ENCODE measurements at places on chromosomes 6 and 20.

GRCh38 chr20:13412806-13413445, 191.9 kb downstream of the ISM1 start:
- no peak for DNase-seq

- no peak for DNase-seq
These were observed 149.9 kb downstream of the MYB start for GRCh38 chr6:135331002-135331401.

DNA sequence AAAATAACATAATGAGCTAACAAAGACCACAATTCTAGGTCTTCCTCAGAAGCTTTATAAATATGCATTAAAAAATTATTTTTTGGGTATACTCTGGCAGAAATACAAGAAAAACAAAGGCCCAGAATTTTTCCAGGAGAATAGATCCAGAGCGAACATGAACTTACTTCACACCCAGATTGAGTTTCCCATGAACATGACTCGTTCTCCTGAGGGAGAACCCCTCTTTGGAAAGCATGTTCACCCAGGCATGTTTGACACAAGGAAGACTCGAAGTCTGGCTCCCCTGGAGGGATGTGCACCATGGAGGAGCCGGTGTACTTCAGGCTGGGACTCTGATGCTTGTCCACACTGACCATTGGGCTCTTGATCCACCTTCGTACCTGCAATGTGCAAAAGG, 56.1 kb downstream of the SGK1 start:
- DNase-seq = no peak

- no peak for DNase-seq
These were observed 8.4 kb downstream of the SLCO4A1 start for GRCh38 chr20:62650551-62651284.

DNA sequence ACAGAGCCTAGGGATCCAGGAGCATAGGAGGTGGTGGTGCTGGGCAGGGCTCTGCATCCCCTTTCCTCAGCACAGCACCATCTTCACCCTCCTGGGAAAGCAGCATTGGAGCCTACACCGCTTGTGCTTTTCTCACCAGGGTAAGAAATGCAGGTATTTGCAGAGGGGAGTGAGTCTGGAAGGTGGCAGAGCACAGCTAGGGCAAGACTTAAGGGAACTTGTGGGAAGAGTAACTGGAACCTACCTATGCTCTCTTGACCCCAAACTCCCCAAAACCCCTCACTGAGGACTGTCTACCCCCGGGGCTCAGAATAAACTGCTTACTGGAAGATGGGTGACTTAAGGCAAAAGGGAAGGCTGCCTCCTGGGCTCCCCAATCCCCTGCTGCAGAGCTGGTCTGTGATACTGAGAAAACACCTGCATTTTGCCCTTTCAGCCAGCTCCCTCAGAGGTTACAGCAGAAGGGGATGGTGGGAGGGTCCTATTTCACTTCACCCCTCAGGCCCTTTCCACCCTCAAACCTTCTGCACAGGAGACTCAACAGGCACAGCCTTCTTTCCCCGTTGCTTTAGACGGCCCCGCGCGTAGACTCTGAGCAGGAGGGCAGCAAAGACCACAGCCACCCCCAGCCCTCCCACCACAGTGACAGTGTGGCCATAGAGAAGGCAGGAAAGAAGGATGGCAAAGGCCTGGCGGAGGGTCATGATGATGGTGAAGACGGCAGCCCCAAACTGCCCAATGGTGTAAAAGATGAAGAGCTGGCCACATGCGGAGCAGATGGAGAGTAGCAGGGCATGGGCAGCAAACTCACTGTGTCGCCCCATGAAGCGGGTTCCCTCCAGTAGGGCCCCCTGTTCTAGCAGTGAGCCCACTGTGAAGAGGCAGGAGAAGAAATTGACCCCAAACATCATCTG, 2.9 kb downstream of the SLC35B2 start:
- DNase-seq = no peak

- no peak for DNase-seq
These were observed 17.0 kb upstream of the CD109 start for GRCh38 chr6:73679009-73679408.

DNA sequence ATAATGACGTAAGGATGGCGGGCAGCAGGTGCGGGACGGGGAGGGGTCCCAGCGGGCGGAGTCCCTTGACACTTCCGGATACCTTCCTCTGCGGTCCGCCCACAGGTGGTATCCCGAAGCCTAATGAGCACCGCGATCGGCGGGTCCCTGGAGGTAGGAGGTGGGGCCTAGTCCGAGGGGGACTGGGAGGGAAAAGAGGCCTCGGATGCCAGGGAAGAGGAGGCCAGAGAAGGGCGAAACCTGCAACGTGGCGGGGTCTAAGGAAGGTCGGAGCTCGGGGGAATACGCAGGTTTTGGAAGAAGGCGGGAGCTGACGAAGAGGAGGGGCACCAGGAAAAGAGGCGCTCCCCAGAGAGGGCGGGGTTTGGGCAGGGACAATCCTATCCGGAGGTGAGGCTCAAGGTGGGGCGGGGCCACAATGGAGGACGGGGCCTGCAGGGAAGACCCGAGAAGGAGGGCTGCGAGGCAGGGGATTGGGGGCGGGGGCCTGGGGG, 3.7 kb downstream of the PRSS16 start:
- peak; percentile 7 for DNase-seq

- no peak for DNase-seq
These were observed 67.8 kb downstream of the SCAND1 start for GRCh38 chr20:35886537-35886936.

GRCh38 chr20:37316775-37317170, 27.3 kb downstream of the MANBAL start:
- DNase-seq = no peak

DNA sequence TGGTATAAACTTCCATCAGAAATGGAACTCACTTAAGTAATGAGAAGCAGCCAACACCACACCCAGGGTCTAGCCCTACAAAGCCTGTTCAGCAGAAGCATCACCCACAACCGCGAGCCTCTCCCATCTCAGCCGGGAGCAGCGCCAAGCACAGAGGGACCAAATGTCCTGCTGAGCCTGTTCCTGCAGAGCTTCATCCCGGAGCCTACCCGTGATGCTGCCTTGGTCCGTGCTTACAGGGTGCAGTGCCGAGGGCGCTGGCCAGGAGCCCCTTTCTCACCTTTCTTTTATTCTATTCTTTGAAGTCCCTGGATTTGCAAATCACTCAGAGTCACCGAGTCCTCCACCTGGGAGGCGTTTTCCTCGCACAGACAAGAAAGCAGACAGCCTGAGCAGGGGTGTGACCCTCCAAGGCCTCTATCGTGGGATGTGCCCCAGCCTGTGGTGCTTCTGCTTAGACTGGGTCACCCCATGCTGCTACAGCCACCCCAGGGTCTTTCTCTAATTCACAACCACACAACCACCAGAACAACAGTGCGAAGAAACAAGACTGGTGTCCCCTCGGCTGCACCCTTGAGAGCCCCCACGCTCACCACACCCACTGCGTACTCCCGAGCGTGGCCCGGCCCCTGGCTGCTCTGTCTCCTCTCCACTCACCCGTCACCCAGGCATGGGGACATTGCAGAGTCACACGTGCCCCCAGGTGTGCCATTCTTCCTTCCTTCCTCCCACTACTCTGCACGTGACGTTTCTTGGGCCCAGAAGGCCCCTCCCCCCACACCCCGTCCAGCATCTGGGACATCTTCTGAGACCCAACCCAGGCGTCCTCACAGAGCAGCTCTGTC, 92.2 kb upstream of the MPC1 start:
- no peak for DNase-seq

DNA sequence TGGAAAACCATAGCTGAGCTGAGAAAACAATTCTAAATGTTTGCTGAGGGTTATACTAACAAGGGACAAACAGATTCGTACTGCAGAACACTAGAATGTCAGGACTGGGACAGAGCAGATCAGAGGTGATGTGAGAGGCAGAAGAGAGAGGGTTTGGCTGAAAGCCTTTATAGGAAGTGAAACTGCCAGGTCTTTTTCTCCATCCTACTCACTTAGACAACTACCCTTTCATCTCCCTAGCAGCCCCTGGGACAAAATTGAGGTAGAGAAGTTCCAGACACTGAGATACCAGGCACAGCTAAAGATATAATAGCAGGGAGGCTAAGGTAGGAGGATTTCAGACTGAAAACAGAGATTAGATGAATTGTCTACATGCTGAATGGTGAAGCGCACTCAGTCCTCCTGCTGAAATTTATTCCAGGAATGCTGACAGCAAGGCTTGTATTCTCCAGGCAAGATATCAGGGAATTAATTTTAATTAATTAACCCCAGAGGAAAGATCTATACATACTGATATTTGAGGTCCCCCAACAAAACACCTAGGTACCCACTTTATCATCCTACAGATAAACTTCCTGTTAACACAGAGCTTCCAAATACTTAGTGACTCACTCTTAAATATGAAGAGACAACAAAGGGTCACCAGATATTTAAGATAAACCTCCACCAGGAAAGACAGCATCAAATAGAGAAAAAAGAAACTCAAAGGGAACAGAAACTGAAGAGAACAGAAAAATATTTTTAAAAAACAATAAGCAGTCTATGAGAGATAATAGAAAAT, 12.6 kb upstream of the EIF2S2 start:
- no peak for DNase-seq

DNA sequence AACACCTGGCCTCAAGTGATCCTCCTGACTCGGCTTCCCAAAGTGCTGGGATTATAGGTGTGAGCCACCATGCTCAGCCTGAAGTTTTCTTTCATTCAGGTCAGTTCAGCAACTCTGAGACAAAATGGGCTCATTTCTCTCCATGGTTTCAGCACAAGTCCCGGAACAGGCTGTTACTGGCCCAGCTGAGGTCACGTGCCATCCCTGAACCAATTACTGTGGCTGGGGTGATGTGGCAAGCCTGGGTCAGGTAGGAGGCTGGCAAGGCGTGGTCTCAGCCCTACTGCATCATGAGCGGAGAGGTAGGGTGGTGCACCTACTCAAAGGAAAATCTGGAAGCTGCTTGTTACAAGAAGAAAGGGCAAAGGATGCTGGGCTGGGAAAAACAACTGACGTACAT, 326.4 kb downstream of the KIF16B start:
- DNase-seq = no peak

DNA sequence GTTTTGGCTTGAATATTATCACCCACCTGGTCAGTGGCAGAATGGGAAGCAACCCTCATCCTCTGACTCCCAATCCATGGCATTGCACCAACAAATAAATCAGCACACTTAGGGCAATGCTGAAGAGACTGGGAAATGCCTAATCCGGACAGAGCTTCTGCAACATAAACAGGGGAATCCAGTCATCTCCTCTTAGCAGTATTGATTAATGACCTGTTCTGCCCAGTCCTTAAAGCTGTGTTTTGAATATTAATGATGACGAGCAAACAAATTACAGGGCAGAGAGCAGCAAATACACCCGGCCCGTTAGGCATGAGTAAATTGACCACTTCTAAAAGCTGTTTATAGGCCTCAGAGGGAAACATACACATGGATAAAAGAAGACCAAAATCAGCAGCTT, 77.0 kb upstream of the B3GAT2 start:
- DNase-seq = no peak

DNA sequence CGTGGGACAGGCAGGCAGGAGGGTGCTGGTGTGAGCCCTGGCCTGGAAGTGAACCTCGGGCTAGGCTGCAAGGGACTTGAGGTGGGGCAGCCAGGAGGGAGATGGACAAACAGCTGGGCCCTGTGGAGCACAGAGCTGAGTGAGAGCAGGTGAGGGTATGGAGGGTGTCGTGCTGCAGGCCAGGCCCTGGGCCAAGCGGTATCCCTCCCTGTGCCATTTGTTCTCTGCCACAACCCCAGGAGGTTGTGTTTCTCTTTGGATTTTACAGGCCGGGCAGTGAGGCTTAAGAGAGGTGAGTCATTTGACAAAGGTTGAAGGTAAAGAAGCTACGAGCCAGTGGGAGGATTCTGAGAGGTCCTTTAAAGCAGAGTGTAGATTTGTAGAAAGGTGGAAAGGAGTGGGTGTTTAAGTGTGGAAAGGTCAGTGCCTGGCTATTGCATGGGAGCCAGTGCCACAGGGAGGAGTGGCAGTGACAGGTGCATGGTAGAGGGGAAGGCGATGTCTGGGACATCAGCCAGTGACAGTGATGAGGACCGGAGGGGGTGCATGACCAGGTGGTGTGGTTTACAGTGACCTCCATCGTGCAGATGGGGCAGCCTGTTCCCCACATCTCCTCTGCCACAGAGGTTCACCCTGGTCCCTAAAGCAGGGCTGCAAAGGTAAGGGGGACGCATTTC, 39.8 kb downstream of the GMPR start:
- DNase-seq = no peak

DNA sequence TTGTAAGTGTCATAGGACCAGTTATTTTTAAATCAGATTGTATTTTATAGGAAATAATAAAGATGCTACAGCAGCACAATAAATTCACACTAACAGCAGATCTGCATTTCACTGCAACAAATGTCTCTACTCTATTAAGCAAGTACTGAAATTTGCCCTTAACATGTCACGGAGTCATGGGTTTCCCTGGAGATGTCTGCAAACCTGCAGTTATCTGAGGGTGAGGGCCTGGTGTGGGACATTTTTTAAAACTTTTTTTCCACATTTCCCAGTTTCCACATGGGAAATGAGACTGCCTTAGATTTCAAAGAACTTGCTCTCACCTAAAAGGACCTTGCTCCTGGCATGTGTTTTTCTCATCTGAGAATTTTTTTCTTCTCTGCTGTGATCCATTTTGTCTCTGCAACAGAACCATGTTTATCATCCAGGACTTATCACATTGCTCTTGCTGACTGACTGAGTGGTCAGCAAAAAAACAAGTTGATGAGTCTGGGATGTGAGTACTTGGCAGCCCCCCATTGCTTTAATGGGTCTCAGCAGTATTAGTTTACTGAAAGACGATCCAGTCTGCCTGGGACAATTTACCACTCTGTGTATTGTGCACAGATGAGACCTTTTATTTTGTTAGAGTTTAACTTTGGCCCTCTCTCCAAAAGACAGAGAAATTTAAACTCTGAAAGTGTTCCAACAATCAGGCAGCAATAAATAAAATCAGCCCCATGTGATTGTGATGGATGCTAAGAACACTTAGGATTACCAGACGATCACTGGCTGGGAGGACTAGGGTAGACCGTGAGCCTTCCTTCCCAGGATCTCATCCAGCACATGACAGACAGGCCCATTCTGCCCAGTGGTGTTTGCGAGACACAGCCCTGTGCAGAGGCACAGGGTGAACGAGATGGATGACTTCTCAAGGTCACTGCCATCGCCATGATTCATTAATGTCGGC, 268.8 kb downstream of the BTBD9 start:
- DNase-seq = no peak

GRCh38 chr6:155415953-155416352, 39.7 kb downstream of the NOX3 start:
- no peak for DNase-seq

GRCh38 chr20:32333988-32334885, 23.9 kb upstream of the ASXL1 start:
- peak; percentile 4 for DNase-seq

GRCh38 chr6:38673397-38674165, 29.4 kb downstream of the GLO1 start:
- no peak for DNase-seq

- no peak for DNase-seq
These were observed 173.7 kb upstream of the SSTR4 start for GRCh38 chr20:22861231-22861980.

GRCh38 chr6:2793534-2794151, 28.4 kb downstream of the WRNIP1 start:
- DNase-seq = no peak

DNA sequence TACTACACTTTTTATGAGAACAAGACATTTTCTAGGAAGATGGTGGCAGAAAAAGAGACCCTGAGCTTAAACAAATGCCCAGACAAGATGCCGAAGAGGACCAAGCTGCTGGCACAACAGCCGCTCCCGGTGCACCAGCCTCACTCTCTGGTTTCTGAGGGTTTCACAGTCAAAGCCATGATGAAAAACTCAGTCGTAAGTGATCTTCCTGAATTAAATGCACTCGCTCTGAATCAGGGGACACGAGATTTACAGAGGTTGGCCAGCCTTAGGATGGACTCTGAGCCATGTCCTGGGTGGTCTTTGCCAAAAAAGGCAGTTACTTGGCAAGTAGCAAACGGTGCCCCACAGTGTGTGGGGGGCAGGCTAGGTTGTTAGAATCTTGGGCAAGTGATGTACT, 423 bp downstream of the PACRG start:
- DNase-seq = no peak

Data from stimulated activated CD4-positive, alpha-beta T cell treated with anti-CD3 and anti-CD28 coated beads, Interleukin-1b, Interleukin-23, amount 100 ng/mL, for 1 hour (primary cell).